ENCODE measurements at places on chromosomes 7 and 10. TPM values are rescaled to one million over a fixed set of nuclear protein-coding genes. Genes with fewer than 3 reads are reported as not detected.

The EIF5AL1 gene
- 0.05 TPM for total RNA-seq

The RET gene
- total RNA-seq, result 0.60 TPM

The WEE2 gene
- total RNA-seq, result not detected

The ADRB1 gene
- total RNA-seq, result 35.0 TPM

The OR2A7 gene
- 0.16 TPM for total RNA-seq

The VOPP1 gene
- total RNA-seq, result 23.7 TPM

- no peak for DNase-seq
Observed at GRCh38 chr7:121392277-121393004, 3.7 kb downstream of the FAM3C start.

GRCh38 chr7:155064186-155064585, 5.9 kb upstream of the HTR5A start:
- no peak for DNase-seq

DNA sequence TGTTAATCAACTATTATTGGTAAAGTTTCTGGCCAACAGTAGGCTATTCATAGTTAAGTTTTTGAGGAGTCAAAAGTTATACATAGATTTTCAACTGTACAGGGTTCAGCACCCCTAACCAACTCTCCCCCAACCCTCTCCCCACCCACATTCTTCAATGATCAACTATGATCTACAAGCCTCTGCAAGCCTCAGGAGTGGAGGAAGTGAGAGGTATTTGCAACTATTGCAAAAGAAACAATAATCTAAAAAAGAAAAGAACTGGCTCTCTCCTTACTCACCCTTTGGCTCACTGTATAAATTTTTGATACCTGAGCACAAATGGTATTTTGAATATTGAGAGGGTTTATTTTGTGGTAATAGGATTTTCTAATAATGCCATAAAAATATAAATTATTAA, 179.8 kb downstream of the IPMK start:
- DNase-seq, result no peak

DNA sequence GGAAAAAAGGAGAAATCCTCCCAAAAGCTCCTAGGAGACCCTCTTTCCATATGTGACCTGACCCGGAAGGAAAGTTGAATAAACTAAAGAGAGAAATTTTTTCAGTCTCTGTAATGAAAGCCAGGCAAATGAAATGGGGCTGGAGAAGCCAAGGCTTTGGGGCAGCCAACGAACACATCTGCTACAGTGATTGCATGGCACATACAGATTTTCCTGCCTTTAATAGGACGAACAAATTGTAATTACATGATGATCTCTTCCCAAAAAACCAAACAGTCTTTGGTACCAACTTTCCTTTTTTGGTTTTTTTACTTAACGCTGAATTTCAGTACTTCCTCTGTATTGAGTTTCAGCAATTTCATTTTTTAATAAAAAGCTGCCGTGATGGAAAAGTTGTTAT, 23.5 kb upstream of the PTN start:
- DNase-seq, result no peak

DNA sequence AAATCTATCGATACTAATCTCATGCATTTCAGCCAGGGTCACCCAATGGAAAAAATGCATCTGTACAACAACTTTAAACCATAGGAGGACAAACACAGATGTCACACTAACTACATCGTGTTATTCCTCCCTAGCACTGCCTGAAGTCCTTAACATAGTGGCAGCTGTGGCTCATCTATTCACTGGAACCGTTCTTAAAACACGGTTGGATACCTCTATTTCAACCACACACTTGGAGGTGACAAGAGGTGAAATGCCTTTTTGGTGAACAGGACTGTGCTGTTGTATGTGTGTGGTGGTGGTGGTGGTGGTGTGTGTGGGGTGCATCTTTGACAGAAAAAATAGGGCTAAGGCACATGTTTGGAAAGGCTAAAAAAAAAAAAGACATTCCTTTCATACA, 93.1 kb downstream of the NRP1 start:
- no peak for DNase-seq

DNA sequence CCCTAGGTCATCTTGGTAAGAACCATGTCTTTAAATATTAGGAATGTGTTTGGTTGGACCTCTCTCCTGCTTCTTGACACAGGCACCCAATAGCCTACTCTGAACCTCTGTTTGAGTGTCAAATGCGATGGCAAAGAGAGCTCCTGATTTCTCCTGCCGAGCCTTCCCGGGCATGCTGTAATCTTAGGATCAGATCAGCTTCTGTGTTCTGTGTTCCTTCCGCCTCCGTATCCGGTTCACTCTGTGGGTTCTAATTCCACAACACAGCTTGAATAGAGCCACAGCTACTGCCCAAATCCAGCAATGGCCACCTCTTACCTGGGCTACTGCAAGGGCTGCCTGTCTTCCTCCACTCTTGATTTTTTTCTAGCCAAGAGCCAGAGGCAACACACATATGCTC, 165.2 kb upstream of the TNS3 start:
- no peak for DNase-seq

- DNase-seq, result no peak
Observed at GRCh38 chr10:48210966-48211365, 63.5 kb downstream of the FRMPD2 start.

- no peak for DNase-seq
Observed at GRCh38 chr10:110827875-110828274, 43.9 kb upstream of the PDCD4 start.

DNA sequence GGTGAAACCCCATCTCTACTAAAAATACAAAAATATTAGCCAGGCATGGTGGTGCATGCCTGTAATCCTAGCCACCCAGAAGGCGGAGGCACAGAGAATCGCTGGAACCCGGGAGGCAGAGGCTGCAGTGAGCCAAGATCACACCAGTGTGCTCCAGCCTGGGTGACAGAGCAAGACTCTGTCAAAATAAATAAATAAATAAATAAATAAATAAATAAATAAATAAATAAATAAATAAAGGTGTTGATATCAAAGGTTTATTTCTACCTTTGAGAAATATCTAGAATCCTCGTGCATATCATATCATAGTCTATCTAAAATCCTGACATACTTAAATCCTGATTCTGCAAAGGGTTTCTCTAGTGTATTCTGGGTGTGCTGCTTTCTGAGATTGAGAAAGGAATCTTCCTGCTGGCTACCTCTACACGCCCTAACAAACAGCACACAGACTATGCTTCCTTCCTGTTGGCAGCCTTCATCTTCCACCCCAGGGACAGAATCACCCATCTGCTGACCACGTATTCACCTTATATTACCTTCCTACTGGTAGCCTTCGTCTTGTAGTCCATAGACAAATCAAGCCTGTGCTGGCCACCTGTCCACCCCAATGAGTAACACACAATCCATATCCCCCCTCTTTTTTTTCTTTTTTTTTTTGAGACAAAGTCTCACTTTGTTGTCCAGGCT, 8.7 kb downstream of the ABLIM1 start:
- no peak for DNase-seq

- no peak for DNase-seq
Observed at GRCh38 chr7:28124413-28124812, 56.2 kb downstream of the JAZF1 start.

- no peak for DNase-seq
Observed at GRCh38 chr10:51574248-51575048, 124.9 kb downstream of the CSTF2T start.

DNA sequence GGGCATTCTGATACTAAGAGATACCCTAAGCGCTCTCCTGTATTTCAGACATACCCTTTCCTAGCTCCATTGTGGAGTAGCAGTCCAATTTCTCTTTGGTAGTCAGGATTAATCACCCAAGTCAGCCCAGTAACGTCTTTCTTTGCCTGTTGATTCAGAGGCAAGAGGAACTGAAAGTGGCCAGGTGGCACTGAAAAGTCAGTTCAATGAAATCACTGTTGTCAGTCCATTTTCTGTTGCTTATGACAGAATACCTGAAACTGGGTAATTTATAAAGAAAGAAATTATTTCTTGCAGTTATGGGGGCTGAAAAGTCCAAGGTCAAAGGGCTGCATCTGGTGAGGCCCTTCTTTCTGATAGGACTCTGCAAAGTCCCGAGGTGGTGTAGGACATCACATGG, 40.2 kb downstream of the ANKRD61 start:
- DNase-seq, result no peak

DNA sequence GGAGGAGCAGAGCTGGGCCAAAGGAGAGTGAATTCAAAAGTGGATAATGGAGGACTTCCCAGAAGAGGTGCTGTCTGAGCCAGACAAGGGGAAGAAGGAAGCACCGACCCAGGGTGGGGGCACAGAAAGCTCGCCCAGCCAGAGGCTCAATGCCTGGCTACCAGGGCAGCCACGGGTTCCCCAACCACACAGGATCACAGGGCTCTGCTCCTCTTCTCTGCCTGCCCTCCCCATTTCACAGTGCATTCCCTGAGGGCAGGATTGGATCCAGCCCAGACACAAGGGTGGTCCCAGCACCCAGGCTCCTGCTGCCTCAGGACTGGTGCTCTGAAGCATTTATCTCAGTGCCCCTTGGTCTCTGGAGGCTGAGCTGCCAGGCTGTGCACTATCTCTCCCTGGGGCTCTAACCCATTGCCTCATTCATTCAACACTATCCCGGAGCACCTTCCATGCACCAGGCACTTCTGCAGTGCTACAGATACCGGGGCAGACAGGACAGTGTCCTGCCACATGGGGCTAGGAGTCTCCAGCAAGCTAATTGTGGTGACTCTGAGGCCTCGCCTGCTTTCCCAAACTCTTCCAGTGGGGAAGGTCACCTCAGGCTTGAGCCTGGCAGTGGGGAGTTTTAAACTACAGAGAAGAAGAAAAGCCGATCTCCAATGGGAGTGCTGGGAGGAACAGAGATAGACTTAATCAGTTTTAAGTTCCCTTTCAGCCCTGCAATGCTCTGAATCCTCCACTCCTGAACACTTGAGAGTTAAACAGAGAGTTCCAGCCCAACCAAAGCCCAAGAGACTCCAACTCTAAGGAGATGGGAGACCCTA, 201.8 kb upstream of the ZMIZ1 start:
- DNase-seq, result no peak

GRCh38 chr10:132296666-132297443, 10.9 kb downstream of the STK32C start:
- peak; percentile 1 for DNase-seq

- no peak for DNase-seq
Observed at GRCh38 chr7:30116771-30117170, 18.0 kb upstream of the MTURN start.

DNA sequence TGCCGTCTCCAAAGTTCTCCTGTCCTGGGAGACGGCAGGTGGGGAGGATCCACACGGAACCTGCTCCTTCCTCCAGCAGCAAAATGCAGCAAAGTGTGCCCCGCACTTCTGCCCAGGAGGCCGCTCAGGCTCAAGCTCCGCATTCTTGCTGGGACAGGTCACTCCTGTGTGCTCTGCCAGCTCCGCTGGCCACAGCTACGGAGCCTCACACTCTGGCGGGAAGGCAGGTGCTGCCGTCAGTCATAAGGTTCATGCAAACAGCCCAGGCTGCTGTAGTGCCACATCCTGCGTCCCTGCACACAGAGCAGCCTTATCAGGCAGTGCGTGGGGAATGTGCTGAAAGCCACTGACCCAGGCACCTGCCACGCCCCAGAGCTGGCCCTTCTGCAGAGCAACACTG, 22.4 kb downstream of the ADGRA1 start:
- peak; percentile 28 for DNase-seq

- DNase-seq, result no peak
Observed at GRCh38 chr7:31146030-31146429, 93.9 kb downstream of the ADCYAP1R1 start.

DNA sequence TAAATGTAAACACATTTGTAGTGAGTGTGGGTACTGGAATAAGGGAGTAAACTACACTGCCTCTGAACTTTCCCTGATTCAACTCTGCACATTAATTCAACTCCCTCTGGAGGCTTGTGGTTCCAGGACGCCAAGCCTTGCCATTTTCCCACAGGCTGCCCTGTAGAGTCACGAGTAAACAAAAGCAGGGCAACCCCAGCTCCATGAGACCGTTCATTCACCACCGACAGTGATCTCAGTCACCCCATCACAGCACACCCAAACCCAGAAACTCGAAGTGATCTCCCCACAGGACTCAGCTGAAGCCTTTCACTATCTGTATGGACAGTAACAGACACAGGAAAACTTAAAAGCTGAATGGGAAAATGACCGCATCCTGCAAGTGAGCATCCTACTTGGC, 218.8 kb upstream of the FRMD4A start:
- DNase-seq, result no peak

GRCh38 chr10:102429468-102429867, 2.9 kb downstream of the CUEDC2 start:
- DNase-seq, result no peak

DNA sequence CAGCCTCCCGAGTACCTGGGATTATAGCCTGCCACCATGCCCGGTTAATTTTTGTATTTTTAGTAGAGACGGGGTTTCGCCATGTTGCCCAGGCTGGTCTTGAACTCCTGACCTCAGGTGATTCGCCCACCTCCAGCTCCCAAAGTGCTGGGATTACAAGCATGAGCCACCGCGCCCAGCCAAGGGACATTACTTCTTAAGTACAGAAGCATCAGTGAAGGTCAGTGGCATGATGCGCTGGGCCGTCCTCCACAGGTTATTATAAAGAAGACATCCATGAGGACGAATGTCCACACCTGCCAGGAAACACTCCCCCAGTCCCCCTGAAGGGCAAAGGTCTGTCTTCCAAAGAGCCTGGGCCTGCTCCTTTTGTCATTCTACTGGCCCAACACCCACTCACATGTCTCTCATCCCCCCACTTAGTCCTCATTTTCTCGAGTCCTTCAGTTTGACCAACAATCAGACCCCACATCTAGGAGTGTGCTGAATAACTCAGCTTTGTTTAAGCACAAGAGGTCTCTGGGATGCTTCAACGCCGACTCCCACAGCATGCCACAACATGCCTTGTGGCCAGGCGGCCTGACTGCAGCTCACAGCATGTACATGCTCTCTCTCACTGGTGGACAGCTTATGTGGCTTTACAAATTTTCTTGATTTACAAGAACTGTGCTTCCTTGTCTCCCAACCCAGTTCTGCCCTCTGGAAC, 73.0 kb downstream of the CTBP2 start:
- no peak for DNase-seq

DNA sequence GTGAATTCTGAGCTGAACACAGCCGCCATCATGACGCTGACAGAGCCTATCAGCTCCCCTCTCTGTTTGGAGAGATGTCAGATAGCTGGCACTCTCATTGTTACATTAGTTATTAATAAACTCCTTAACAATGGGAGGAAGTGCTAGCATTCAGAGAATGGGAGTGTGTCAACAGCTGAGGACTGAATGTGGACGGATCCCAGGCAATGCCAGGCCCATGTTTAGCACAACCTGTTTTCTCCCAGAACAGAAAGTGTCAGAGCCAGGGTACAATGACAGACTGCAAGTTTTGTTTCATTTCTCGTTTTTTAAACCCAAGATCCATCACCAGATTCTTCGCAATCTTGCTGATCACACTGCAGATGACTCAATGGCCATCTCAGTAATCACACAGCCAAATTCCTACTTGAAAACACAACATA, 99.6 kb downstream of the PRPF18 start:
- peak; percentile 54 for DNase-seq

DNA sequence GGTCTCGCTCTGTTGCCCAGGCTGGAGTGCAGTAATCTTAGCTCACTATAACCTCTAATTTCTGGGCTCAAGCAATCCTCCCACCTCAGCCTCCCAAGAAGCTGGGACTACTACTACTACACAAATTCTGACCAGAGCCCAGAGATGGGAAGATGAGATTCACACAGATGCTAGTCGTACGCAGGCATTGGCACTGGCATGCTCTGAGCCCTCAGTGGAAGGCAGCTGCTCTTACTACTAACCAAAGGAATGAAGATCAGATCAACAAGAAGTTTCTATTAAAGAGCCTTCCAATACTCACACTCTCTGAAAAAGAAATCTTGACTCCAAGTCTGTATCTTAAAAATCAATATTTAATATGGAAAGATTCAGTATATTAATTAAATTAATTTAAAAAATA, 10.7 kb downstream of the GDF2 start:
- DNase-seq, result no peak

Measured in left ventricle myocardium inferior (tissue), 1 donor.